Foreskin fibroblast (primary cell): ENCODE measurements at places on chromosomes 7 and 10.

- no peak for DNase-seq
Measured at GRCh38 chr7:77401002-77401401, 15.1 kb downstream of the GSAP start.

GRCh38 chr7:95264363-95264891 is 59.9 kb downstream of the PON1 start:
- peak; percentile 24 for DNase-seq

GRCh38 chr10:69348816-69349541 is 67.7 kb downstream of the TACR2 start:
- DNase-seq = peak; percentile 75

- DNase-seq = no peak
Measured at GRCh38 chr10:105409370-105409769, 768.3 kb downstream of the SORCS3 start.

- DNase-seq = peak; percentile 63
Measured at GRCh38 chr7:88306590-88307048, at the start of gene STEAP4. Gene STEAP4 (minus strand): TSS chr7:88306894. CDS start chr7:88284269, 22,625 bp downstream.

DNA sequence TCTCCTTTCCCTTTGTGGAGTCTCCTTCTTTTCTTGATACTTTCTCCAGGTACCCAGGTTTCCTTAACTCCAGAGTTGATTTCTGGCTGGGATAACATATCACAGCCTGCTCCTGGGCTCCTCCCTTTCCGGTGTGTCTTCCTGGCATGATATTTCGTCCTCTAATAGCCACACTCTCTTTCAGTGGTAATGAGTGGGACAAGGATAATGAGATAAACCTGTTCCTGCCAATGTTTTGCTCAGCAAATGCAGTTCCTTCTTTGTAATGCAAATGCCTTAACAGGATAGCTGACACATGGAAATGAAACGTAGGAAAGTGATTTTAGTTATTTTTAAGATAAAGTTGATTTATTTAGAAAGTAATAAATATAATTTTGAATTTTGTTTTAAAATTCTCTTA is 168.6 kb downstream of the NRP1 start:
- DNase-seq = no peak

DNA sequence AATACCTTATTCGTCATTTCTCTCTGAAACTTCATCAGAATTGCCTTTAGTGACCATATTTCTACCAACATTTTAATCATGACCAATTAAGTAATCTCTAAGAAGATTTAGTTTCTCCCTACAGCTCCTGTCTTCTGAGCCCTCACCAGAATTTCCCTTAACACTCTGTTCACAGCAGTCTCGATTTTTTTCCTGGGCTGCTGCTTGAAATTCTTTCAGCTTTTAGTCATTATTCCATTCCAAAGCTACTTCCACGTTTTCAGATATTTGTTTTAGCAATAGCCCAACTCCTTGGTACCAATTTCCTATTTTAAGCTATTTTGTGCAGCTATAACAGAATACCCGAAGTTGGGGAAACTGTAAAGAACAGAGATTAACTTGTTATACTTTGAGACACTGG is 192.4 kb upstream of the DKK1 start:
- no peak for DNase-seq

GRCh38 chr7:139118234-139118804 is 8.8 kb upstream of the ZC3HAV1 start:
- peak; percentile 64 for DNase-seq
